KBM-7 (cell line): ENCODE measurements at places on chromosomes 16 and 17.
A peak's percentile ranks its signal among the peaks of the same experiment; 100 is the strongest.

GRCh38 chr16:80680839-80681238 is 123.6 kb downstream of the CDYL2 start:
- DNase-seq: no peak

GRCh38 chr16:86145669-86146068 is 246.7 kb downstream of the IRF8 start:
- peak; percentile 24 for DNase-seq

DNA sequence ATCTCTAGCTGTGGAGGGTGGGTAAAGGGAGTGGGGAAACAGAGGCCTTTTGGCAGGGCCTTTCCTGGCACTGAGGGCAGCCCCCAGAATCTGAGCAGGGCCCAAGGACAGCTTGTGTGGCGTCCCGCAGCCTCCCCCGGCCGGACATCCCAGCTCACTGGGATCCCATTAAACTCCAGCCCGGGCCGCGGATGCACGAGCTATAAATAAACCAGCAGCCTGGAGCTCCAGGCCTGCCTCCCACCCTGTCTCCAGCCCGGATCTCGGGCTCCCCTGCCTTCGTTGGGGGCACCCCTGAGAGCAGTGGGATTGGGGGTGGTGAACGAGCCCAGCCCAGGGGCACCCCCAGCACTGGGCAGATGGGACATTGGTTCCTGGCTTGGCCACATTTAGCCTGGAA is 13.8 kb upstream of the AATK start:
- DNase-seq: no peak

DNA sequence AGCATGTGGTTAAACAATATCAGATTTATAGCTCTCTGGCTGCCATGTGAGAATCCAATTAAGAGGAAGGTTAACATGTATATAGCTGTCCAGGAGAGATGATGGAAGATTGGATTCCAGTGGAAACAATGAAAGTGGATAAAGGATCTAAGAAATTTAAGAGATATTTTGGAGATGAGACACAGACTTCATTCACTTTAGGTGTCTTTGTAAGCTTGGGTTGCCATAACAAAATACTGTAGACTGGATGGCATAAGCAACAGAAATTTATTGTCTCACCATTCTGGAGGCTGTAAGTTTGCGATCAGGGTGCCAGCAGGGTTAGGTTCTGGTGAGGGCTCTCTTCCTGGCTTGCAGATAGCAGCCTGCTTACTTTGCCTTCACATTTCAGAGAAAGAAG is 155.9 kb upstream of the MYOCD start:
- no peak for DNase-seq

GRCh38 chr17:75078284-75079022 is 9.3 kb upstream of the SLC16A5 start:
- DNase-seq: no peak

DNA sequence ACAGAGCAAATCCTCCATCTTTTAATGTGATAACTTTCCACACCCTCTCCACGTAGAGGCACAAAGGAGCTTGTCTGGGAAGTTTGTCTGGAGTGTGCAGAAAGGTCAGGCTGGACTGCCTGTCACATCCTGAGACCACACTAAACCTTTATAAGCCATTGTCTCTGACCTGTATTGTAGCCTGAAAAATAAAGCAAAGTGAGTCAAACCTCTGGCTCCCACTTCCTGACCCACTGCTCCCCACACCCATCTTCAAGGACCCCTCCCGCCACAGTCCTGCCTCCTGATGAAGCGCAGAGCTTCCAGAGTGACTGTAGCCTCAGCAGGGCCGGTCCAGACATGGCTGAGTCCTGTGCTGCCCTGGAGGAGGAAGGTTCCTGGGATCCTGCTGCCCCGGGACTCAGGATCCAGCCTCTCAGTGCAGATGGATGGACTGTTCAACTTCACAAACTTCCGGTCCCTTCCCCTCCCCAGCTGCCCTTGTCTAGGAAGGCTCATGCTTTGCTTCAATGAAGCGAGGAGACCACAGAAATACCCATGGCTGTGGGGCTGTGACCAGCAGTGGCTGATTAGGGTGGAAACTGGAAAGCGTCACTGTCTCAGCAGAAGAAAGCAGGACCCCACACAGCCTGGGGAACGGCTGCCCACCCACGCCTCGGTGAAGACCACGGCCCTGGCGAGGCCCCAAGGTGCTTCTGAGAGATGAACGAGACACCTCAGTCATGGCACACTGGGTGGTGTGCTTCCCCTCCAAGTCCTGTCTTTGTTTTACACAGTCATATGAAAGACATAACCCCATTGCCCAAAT is 30.9 kb upstream of the CLEC18B start:
- no peak for DNase-seq

DNA sequence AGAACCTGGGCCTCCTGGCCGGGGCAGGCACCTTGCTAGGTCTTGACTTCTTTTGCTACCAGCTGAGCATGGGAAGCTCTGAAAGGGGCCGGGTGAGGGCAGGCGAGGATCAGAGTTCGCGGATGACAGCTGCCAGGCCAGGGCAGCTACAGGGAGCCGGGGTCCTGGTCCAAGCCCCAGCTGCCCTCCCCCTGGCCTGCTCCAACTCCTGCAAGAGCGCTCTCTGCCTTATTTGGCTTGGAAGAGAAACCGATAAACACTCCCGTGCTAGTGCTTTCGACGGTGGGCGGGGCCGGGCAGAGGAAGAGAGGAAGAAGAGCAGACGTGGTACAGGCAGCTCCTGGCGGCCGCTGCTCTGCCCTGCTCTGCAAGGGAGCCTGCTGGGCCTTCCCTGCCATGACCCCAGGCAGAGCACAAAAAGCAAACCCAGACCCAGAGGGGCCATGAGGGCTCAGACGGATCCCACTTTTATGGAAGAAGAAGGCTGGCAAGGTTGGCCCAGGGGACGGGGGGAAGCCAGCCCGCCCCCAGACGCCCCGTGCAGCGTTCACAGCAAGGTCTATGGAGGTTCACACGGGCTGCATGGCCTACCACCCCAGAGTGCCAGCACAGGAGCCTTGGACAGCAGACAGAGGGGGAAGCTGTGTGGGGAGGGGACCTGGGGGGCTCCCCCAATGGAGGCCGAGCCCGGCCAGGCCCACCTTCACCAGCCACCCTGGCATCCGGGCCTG is 25.6 kb downstream of the PIEZO1 start:
- DNase-seq: peak; percentile 29

DNA sequence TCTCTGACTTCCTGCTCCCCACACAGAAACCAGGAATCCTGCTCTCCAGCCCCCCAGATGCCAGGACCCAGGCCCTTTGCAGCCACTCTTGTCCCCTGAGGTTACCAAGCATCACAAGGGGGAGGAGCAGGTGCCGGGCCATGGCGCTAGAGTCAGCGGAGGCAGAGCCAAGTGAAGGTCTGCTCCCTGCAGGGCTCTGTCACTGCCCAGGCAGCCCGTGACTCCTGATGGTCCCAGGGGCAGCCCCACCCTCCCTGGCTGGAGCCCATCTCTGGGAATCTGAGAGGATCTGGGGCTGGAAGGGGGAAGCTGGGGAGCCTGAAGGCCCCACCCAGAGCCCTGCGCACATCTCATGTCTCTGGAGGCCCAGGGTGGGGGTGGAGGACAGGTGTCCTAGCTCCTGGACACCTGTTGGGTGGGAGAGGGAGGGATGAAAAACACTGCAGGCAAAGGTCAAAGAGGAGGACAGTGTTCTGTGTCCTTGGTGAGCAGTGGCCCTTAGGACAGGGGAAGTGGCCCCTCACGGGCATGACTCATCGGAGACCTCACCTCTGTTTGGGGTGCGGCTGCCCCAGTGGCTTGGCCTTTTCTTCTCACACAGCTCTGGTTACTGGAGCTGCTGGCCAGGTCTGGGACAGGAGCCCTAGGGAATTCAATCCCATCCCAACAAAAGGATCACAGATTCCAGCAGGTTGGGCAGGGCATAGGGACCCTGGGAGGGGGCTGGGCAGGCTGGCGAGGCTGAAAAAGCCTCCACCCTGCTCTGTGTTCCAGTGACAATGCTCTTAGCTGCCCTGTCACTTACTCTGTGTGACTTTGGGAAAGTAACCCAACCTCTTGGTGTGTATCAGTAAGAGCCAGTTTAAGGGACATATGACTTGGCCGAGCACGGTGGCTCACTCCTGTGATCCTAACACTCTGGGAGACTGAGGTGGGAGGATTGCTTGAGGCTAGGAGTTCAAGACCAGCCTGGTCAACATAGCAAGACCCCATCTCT is at the start of gene PRSS36:
Gene PRSS36 (minus strand): TSS at position 173 of the 997 bp plus-strand sequence. CDS start 31 bp downstream, at position 142.
- no peak for DNase-seq

DNA sequence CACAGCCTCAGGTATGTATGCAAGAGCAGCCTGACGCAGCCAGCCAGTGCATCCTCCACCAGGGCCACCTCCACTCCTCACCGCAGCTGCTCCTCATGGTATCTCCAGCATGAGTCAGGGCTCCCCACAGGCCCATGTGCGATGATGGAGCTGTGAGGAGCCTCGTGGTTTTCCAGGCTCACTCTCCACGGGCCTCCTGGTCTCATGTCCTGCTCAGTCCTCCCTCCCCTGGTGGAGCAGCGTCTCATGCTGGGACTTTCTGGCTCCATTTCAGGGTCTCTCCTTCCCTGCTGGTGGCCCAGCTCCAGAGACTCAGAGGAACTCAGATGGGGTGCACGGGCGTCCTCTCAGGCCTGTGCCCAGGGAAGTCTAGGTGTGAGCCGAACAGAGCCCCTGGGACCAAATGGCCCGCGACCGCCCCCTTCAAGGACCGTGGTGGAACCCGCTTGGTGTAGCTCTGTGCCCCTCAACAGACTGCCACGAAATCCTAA is 70.4 kb downstream of the METRNL start:
- DNase-seq: no peak

GRCh38 chr16:53913099-53913870 is 209.3 kb downstream of the FTO start:
- peak; percentile 23 for DNase-seq

DNA sequence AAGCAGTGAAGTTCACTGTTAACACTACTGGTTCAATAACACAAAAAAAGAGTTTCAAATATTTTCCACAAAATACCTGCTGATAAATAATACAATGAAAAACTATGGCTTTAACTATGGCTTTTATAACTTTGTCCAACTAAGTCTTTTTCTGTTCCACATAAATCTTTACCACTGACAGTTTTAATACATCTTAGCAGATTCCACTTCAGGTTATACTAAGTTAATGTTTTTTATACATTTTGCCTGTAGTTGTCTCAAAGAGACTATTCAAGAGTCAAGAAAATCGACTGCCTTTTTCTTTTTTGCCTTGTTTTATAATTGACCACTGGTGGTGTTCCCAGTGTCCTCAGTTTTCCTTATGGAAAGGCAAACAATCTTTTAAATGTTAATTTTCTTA is 379.7 kb upstream of the PMFBP1 start:
- DNase-seq: no peak

- peak; percentile 64 for DNase-seq
Observed at GRCh38 chr16:2473999-2474876, 689 bp upstream of the TBC1D24 start.

DNA sequence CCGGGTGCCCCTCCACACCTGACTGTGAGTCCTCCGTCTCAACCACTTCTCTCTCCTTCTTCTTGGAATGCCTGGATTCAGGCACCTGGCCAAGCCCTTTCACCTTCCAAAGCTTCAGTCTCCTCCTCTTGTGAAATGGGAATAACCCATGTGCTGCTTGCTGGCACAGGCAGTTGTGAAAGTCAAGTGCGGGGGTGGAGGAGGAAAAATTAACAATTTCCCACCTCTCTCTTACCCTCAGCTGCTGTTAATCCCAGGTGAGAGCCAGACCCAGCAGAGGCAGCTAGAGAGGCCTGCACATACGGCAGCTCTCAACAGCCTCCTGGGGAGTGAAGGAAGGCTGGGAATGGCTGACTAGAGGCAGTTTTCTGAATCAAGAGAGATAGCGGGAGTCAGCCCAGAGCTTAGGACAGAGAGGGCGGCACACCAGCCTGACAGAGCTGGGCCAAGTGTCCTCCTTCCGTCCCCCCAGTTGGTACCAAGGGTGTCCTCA is 77.9 kb upstream of the LGALS9 start:
- no peak for DNase-seq

DNA sequence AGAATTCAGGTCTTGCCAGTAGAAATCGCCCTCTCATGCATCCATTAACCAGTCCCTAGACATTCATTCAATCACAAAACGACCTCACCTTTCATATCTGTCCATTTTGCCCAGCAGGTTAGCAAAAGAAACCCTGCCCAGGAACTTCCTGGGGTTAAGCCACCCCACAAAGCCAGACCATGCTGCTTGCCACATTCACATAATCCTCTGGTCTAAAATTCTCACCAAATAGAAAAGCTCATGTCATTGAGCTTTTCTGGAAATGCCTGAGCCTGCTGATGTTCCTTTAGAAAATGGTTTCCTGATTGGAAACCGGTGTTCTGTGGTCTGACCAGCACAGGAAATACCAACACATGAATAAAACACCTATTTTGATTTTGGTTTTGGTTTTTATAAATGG is 21.6 kb upstream of the DYNLRB2 start:
- no peak for DNase-seq

- DNase-seq: no peak
Observed at GRCh38 chr16:26026709-26027450, 335.1 kb downstream of the HS3ST4 start.

- no peak for DNase-seq
Observed at GRCh38 chr17:65902155-65902554, 289.8 kb downstream of the CEP112 start.

DNA sequence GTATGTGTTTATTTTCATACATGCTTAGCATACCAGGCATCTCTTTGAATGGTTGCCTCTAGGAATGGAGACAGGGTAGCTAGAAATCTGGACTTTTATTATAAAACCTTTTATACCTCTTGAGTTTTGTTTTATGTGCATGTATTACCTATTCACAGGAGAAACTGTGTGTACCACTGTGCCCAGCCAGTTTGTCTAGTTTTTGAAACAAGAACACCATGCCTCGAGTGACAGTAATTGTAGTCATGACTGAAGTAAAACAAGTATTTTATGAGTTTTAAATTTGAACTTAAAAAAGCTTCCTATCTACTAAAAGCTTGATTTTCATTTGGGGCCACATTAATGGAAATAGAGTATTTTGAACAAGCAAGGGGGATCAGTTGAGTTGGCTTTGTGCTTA is 57.4 kb downstream of the SNTB2 start:
- DNase-seq: no peak

DNA sequence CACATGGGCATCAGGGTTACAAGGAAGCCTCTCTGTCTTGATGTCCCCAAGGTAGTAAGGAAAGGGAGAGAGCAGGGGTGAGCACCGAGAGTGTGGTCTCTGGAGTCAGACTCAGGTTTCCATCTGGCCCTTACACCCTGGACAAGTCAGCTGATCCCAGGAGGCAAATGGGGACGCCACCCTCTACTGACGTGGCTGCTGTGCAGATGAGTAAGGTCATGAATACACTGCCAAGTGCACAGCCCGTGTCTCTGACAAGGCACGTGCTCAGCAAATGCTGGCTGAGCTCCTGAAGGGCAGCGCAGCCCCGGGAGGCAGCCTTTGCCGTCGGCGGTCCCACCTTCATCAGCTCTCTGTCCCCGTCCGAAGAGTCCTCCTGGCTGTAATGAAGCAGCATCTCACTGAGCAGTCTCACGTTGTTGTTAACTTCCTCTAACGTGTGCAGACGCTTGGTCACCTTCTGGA is 19.4 kb downstream of the GGA3 start:
- DNase-seq: no peak

DNA sequence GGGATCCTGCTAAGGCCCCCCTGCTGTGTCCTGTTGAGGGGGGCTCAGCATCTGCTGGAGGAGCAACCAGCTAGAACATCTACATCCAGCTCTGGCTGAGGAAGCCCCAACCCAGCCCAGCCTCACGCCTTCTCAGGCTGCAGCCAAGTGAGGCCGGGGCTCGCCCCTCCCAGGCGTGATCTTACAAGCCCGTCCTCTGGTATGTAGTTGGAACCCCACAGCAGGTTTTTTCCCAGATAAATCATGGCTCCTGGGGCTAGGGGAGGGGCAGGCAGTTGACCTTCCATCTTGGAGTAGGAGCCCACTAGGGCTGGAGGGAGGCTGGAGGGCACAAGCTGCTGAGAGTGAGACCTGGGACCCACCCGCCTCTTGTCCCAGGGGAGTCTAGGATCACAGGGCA is 4.7 kb downstream of the FAM83G start:
- no peak for DNase-seq
